ENCODE measurements at places on chromosomes 12 and 14. TPM values are rescaled to one million over a fixed set of nuclear protein-coding genes. Genes with fewer than 3 reads are reported as not detected.

DNA sequence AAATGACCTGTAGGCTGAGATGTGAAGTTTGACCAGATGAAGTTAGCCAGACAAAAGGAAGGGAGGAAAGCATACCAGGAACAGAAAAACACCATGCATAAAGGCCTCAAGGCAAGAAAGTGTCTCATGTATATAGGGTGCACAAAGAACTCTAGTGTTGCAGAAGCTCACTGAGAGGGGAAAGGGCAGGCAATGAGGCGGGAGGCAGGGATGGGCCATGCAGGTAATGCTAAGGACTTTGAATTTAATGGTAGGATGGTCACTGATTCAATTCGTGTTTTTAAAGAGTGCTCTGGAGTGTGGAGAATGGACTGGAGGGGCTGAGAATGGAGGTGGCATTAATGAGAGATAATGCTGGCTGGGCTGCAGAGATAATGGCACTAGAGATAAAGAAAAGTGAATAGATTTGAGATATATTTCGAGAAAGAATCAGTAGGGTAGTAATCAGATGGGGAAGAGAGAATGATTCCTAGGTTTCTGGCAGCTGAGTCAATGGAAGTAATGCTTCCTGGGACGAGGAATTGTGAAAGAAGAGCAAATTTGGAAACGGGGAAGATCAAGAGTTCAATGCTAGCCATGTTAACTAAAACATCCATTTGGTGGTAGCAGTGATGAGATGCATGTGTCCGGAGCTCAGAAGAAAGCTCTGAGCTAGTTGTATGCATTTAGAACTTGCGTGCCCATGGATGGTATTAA lies 43.1 kb downstream of the LIMA1 start:
- no peaks in the 10 kb centered on the region for H3K36me3 ChIP-seq
- H3K27me3 ChIP-seq, result no peaks in the 10 kb centered on the region
- no peak overlapping the region for H3K4me3 ChIP-seq
- peaks cover 35% of the 10 kb centered on the region for H3K4me1 ChIP-seq
- DNase-seq, result no peak

RASSF9 gene
- total RNA-seq, result not detected

DNA sequence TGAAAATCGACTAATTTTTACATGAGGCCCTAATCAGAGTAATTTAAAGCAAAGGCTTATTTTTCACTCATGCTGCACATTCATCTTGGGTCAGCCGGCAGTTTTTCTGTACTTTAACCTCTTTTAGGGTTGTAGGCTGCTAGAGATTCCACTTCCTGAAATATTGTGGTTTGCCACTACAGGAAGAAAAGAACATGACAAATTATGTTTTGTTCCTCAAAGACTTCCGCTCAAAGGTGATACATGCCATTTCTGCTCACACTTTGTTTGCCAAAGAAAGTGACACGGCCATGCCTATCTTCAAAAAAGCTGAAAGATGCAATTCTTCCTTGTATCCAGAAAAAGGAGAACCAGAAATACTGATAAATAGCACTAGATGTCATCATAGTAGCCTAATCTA lies 183.4 kb upstream of the PPFIA2 start:
- no peak overlapping the region for H3K4me3 ChIP-seq
- DNase-seq, result no peak
- no peaks in the 10 kb centered on the region for H3K4me1 ChIP-seq
- no peak overlapping the region for H3K27ac ChIP-seq
- no peaks in the 10 kb centered on the region for H3K27me3 ChIP-seq

GRCh38 chr14:51546099-51546498 lies 105.6 kb upstream of the FRMD6 start:
- H3K27me3 ChIP-seq, result no peaks in the 10 kb centered on the region
- H3K27ac ChIP-seq, result no peak overlapping the region
- H3K4me3 ChIP-seq, result no peak overlapping the region
- no peaks in the 10 kb centered on the region for H3K36me3 ChIP-seq
- no peak for DNase-seq
- peaks cover 10% of the 10 kb centered on the region for H3K4me1 ChIP-seq

GRCh38 chr12:122991623-122992275 lies 11.3 kb downstream of the ARL6IP4 start:
- H3K27ac ChIP-seq, result no peak overlapping the region
- no peaks in the 10 kb centered on the region for H3K36me3 ChIP-seq
- no peak for DNase-seq
- H3K4me3 ChIP-seq, result no peak overlapping the region
- H3K4me1 ChIP-seq, result no peaks in the 10 kb centered on the region

GRCh38 chr12:24905431-24905830 lies 43.5 kb downstream of the BCAT1 start:
- no peak overlapping the region for H3K27ac ChIP-seq
- H3K36me3 ChIP-seq, result no peaks in the 10 kb centered on the region
- no peaks in the 10 kb centered on the region for H3K27me3 ChIP-seq
- H3K4me1 ChIP-seq, result no peaks in the 10 kb centered on the region
- no peak overlapping the region for H3K4me3 ChIP-seq

RAB5B gene
- total RNA-seq, result 44.5 TPM

All from HCT116 (cell line).